HT-29 (cell line): ENCODE measurements at places on chromosomes 13 and 19.
A peak's percentile ranks its signal among the peaks of the same experiment; 100 is the strongest.

GRCh38 chr19:1469255-1470054, 9.6 kb downstream of the C19orf25 start:
- no peak for DNase-seq

DNA sequence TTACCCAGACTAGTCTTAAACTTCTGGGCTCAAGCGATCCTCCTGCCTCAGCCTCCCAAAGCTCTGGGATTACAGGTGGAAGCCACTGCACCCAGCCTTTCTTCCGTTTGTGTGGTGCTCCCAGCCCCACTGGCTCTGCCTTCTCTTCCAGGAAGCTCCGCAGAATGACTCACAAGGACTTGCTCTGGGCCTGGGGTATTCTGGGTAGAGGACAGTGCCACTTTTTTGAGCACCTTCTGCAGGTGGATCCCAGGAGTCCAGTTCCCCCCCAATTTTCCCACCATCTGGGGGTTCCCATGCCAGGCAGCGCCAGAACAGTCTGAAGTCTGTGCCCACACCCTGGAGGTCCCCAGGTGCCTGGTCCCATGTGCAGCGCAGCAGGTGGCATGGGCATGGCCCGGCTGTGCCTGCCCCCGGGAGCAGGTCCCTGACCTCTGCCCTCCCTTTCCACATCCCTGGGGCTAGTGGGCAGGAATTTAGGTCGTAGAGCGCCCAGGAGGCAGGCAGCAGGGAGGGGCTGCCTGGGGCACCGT, 1.6 kb downstream of the REEP6 start:
- DNase-seq, result peak; percentile 43

DNA sequence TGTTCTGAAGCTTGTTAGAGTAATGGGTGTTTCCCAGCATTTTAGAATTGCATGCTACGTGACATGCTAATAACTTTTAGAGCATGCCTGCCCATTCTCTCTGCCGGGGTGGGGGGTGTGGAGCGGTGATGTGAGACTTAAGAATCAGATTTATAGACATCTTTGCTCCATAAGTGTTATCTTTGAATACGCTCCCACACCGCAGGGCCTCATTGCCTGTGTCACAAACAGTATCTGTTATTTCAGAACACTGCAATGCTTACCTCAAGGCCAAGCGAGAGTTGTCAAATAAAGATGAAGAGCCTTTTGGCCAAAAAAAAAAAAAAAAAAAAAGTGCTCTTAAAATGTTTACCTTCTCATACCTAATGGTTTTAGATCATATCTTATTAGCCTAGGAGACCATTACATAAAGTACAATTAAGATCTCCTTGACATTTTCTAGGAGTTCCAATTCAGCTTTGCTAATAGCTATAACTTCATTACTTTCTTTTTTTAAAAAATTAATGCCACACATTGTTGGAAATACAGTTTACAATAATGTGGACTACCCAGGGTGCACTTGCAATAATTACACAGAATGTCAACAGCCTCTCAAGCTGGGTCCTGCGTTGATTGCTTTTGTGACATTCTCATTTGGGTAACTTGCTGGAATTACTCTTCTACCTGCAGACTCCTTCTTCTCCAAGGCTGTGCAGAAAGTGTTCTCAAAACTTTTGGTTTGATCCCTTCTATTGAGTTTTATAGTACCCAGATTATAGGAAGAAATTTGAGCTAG, 525.3 kb downstream of the KLF12 start:
- peak; percentile 15 for DNase-seq

GRCh38 chr19:2477732-2478191, 1.8 kb downstream of the GADD45B start:
- DNase-seq, result no peak

DNA sequence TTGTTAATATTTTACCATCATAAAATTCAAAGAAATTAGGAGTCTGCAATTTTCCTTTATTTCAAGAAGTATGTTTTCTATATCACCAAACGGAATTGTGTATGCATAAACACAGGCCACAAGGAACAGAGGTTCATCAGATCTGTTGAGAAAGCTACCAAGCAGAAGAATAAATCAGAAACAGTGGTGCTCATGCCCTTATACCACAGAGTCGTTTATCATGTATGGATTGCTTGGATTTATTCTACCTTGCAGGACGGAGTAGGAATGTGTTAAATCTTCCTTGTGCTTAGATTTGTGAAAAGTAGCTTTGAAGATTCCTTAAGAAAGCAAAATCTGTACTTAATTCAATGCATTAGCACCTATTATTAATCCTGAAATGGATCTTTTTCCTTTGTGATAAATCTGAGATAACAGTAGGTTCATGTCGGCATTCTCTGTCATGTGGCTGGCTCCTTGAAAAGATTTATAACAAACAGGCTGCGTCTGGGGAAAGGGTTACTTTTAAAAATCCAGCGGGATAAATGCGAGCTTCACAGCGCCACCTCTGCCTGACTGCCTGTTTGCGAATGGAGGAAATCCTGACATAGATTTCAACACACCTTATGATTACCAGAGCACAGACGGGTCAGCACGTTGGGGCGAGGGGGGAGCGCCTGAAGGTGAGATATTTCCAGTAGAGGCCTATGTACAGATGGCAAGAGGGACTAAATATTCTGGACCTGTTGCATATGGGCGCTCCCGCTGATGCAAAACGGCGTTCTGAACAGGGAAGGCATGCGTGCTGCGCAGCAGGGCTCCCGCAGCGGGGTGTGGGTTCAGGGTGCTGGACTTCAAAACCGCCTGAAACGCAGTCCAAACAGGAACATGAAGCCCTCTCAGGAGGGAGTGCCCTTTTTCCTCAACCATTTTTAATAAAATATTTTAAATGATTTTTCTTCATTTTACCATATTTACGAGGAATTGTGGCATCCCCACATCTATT, 445.5 kb upstream of the SGCG start:
- no peak for DNase-seq

DNA sequence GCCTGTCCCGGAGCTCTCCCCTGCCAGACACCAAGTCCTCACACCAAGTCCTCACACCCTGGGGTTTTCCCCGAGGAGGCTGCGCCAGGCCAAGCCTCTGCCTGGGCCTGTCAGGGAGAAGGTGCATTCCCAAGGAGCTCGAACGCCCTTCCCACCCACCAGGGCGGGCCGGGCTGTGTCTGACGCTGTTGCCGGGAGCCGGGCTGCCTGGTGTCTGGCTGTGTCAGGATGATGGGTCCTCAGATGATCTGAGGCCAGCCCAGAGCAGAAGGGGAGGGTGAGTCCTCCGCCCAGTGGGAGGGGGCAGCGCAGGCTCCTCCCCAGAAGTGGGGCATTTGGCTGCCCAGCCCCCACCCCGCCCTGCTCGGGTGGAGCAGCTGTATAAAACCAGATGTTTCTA, 2.3 kb upstream of the HAS1 start:
- peak; percentile 74 for DNase-seq

DNA sequence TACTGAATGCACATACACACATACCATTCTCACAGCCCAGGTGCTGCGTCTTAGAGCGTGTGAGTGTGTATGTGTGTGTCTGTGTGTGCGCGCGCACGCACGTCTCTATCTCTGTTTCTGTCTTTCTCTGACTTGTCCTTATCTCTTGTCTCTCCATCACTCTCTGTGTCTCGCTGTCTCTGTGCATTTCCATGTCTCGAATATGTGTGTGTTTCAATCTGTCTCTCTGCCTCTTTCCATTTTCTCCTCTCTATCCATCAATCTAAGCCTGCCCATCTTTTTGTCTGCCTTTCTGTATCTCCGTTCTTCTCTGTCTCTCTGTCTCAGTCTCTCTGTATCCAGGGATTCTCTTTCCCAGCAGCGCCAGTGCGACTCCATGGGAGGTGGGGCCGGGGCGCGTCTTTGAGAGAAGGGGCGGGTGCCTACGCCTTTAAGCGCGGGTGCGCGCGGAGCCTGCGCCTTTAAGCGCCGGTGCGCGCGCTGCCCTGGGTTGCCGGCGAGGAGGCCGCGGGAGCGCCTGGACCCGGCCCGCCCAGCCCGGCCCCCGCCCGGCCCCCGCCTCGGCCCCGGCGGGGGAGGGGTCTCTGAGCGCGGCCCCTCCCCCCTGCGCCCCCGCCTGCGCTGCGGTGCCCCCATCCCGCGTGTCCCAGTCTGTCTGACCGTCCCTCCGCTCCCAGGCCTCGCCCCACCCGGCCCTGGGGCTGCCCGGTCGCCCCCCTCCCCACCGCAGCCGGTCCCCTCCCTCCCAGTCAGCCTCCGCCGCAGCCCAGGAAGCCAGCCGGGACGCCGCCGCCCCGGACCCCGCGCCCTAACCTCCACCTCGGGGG, at the start of gene LRFN3:
Gene LRFN3 (plus strand): TSS at position 464 of the 827 bp plus-strand sequence. CDS start 3,052 bp downstream, outside the sequence.
- peak; percentile 40 for DNase-seq

DNA sequence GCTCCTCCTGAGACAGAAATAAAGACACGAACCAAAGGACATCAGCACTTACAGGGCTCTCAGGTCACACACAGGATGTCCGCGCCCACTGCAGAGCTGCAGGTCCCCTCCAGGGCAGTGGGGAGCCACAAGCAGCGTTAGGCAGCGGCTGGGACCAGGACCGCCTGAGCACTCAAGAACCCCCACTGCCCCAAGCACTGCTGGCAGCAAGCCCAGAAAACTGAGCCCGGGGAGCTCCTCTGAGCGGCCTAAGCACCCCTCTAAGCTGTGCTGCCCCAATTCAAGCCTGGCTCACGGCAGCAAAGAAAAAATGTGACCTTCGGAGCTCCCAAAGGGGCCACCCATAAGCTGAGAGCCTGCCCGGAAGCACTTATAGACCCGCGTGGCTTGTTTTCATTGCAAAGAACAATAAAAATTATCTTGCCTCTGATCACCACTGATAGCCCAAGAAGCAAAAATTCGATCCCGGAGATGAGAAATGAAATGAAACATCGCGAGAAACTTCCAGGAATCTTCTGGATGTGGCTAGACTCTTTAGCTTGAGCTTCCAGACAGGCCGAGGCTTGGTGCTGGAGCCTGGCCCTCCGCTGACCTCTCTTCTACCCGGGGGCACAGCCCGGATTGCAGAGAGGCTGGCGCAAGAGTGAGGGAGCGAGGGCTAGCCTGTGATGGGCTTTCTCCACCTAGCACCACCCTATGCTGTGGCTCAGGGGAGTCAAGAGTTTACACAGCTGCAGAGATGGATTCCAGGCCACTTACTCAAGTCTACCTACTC, 6.3 kb downstream of the DPP9 start:
- peak; percentile 81 for DNase-seq

DNA sequence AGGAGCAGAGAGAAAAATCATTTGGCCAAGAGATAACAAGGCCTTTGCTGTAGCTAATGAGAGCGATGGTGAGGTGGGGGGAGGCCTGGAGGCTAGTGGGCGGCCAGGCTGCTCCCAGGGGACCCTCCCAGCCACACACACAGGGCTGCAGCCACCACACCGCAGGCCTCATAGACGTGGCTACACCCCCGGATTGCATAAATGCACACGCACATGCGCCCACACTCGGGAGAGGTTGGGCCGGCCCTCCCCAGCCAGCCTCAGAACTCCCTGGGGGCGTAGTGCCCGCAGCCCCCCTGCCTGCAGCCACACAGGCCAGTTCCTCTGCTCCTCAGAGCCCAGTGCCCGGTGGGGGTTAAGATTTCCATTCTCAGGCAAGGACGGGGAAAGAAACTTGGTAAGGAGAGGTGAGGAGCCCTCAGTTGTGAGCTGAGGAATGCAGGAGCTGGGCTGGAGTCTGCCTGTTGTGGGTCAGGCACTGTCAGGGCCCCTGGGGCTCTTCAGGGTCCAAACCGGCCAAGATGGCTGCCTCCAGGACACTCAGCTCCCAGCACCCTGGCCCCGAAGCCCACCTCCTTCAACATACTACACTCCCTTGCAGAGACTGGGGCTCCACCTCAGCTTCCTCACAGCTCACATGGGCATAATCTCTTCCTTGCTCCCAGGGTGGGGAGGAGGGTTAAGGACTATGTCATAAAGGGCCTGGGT, 8.0 kb downstream of the PTH2 start:
- DNase-seq, result no peak

DNA sequence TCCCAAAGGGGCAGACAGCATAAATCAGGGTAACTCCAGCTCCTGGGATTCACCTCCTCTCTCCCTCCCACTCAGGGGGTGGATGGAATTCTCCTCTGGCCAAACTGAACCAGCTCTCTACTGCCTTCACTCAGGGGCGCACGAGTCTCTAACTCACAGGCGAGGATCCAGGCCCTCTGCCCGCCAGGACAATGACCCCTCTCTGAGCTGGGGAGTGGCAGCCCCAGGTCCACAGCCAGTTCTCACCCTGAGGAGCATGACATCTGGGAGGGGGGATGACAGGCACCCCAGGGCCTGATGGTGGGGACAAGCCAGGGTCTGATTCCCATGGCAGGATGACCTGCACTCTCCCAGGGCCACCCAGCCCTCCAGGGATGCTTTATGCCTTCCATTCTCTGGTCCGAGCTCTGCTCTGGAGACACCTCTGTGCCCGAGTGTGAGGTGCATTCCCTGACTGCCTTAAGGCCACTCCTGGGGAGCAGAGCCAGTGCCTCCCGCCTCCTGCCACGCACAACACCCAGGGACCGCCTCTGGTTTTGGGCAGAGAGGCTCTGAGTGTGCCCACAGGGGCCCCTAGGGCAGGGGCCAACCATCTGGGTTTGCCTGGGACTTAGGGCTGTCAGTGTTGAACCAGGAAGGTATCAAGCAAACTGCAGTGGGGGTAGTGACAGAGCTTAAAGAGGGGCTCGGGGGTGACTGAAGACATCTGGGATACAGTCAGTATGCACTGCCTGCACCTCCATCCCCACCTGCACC, 66.2 kb downstream of the GNG7 start:
- no peak for DNase-seq

DNA sequence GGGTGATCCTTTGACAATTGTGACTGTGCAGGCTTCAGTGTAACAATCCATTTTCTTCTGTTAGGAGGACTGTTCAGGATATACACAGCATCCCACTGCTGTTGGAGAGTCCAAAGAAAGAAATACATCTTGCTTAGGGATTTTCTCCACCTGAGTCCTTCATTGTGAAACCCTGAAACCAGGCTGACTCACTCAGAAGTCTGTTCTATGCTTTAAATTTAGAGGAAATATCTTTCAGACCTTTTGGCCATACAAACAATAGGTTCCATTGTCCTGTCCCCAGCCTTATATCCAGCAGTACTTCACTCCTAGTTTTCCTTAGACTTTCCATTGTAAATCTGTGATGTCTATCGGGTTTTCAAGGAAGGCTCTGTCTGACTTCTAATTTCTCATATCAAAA, 379.1 kb downstream of the SUCLA2 start:
- peak; percentile 37 for DNase-seq

- DNase-seq, result peak; percentile 59
These were observed at the start of gene GJB2 for GRCh38 chr13:20192836-20193161. Gene GJB2 (minus strand): TSS chr13:20192938. CDS start chr13:20189581, 3,357 bp downstream.

- no peak for DNase-seq
These were observed 84.5 kb downstream of the MBNL2 start for GRCh38 chr13:97306645-97307044.

GRCh38 chr13:73935991-73936390, 198.2 kb downstream of the KLF12 start:
- no peak for DNase-seq

DNA sequence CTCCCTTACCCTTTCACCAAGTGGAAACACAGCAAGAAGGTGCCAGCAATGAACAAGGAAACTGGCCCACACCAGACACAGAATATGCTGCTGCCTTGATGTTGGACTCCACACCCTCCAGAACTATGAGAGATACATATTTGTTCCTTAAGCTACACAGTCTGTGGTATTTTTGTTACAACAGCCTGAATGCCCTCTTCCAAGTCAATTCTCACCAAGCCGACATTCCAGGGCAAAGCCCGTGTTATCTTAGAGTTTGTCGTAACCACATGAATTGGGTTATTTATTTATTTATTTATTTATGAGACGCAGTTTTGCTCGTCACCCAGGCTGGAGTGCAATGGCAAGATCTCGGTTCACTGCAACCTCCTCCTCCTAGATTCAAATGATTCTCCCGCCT, 14.9 kb downstream of the FGF21 start:
- no peak for DNase-seq
